HuH-7 (cell line): ENCODE measurements at places on chromosomes 13 and 19.

GRCh38 chr13:109803825-109804224, 17.4 kb upstream of the IRS2 start:
- no peak for DNase-seq

- DNase-seq: no peak
Observed at GRCh38 chr19:1856345-1856697, 7.1 kb downstream of the KLF16 start.

GRCh38 chr19:31126236-31126635, 223.0 kb downstream of the TSHZ3 start:
- DNase-seq: no peak

- no peak for DNase-seq
Observed at GRCh38 chr13:109412283-109412901, 374.0 kb downstream of the IRS2 start.

- DNase-seq: no peak
Observed at GRCh38 chr13:98543378-98544103, 33.4 kb downstream of the STK24 start.

DNA sequence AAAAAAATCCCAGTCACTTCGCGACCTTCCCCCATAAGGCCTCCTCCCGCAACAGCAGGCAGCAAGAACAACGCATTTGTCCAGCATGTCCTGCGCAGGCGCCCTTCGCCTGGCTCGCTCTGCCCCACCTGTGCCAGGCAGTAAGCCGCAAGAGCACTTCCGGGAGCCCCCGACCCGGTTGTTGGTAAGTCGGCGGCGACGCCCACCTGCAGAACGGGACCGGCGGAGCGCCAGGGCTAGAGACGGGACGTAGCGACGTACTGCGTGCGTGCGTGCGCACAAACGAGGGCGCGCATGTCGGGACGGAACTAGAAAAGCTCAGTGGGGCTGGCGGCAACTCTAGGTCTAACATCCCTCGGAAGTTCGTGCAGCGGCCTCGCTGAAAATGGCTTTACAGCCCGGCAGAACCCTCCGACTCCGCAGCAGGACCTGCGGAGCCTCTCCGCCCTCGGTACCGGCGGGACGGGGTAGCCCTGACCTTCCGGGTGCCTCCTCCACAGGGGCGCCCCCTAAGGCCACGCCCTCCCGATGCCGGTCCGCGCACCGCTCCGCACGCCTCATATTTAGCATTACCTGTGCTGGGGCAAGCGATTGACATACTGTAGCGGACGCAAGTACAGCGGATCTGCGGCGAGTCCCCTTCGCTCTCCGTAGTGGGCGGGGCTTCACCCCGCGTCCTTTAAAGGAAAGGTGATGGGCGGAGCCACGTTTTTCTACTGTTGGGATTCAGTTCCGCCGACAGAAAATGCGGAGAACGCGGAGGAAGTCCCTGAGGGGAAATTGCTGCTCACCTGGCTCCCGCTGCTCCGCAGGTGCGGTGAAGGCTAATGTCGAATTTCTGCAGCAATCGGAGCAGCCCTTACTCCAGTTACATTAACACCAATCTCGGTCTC, at the start of gene MTIF3:
TSS of gene MTIF3 (minus strand) at position 629 of the 893 bp plus-strand sequence. CDS start 10,116 bp downstream, outside the sequence.
- DNase-seq: peak; percentile 90

DNA sequence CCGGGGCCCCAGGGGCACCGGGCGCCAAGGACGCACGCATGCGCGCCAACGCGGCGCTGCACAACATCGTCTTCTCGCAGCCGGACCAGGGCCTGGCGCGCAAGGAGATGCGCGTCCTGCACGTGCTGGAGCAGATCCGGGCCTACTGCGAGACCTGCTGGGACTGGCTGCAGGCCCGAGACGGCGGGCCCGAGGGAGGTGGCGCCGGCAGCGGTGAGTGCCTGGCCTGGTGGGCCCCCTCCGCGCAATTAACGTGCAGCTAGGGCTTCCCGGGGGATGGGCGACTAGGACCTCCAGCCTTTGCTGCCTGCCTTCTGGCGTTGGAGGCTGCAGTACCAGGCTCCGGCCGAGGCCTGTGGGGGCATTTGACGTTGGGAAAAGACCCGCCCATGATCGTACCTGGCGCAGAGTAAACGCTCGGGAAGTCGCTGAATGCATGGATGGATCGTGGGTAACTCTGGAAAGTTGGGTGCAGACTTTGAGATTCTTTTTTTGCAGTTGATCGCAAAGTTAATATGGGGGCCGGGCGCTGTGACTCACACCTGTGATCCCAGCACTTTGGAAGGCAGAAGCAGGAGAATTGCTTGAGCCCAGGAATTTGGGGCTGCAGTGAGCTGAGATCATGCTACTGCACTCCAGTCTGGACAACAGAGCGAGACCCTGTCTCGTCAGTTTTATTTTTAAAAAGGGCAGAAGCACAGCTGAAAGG, 7.3 kb downstream of the APC2 start:
- DNase-seq: no peak

- no peak for DNase-seq
Observed at GRCh38 chr19:6101991-6102390, 8.3 kb downstream of the RFX2 start.

DNA sequence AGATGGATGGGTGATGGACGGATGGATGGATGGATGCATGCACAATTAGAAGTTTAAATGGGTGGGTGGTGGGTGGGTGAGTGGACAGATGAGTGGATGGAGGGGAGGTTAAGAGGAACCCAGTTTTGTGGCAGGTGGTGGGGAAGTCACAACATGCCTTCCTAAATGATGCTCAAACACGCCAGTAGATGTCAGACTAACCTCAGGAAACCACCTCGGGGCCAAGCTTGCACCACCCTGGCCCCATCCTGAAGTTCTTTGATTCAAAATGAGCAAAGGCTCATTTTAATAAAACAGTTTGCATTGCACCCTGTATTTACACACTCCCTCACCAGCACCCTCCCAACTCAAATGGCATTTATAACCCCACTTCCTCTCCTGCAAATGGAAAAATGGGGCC, 91.4 kb upstream of the CACNA1A start:
- DNase-seq: peak; percentile 73

DNA sequence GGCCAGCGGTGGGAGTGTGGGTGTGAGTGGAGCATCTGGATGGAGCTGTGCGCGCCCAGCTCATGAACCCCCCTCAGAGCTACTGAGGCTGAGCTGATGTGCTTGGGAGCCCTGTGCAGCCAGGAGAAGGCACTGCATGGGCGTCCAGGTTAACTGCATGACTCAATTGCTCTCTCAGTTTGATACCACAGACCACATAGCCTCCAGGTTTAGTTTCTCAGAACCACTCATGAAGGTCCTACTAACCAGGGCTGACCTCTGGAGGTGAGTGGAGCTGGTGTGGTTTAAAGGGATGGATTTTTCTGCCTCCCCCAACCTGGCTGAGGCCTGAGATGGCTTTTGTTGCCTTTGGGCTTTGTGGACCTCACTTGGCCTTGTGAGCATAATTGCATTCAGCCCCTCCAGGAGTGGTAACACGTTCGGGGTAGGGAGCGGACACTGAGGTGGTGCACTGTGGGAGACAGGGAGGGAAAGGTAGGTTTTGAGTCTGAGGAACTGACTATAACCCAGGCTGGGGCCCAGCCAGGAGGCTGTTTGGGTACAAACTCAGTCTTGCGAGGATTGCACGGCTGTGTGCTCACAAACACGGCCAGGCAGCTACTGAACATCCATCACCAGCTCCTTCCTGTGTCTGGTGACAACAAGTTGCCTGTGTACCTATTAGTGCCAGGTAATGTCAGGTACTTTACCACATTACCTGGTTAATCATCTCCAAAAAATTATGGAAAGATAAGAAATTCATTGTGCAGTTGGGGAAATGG, 97.5 kb downstream of the RGCC start:
- DNase-seq: no peak

DNA sequence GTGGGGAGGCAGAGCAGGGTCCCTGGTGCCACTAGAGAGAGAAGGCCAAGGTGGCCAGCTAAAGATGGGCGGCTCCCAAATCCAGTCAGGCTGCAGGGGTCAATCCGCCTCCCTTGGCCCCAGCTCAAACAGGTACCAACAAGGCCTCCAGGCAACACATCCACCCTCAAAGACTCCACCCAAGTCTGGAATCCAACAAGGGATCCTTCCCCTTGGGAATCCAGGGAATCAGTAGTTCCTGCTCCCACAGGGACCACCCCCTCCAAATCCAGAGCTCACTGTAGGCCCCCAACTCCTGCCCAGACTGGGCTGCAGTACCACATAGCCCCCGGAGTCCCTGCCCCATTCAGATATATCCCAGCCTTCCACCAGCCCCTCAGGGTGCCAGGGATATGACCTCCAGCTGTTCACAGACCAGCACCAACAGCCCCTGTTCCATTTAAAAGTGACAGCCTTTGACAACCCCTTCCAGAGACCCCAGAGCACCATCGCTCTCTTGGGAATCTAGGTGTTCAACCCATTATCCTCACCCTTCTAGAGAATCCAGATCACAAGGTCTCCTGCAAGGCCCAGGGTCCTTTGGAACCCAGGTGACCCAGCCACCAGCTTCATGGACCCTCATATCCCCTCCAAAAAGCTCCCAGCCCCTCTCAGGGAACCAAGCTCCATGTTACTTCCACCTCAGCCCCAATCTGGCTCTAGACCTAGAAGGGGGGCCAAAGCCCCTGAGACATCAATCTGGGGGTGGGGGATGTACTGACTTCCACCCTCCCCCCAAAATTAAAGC, 3.2 kb downstream of the ERF start:
- no peak for DNase-seq

GRCh38 chr13:27201661-27202060, 30.1 kb upstream of the USP12 start:
- DNase-seq: no peak

GRCh38 chr13:34265046-34265679, 447.2 kb downstream of the RFC3 start:
- DNase-seq: no peak

DNA sequence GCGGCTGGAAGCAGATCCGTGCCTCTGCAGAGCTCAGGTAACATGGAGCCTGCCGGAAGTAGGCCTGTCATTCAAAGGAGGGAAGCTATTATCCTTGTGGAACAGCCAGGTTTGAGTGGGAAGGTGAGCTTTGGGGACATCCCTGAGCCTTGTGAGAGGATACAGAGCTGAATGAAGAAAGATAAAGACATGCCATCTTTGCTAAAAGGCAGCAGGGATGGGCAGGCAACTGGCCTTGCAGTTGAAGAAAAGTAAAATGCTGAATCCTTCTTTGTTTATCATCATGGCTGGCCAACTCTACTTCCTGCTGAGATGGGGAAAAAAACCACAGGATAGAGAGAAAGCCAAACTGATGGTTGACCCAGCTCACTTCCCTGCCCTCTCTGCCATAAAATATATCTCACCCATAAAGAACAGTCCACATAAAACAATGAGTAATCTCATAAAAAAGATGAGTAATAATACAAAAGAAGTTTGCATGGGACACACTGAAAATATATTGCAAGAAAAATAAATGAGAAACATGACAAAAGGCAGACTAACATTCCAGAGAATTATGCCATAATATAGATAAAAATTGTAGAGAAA, 226.3 kb downstream of the DLEU7 start:
- DNase-seq: no peak
